CD8-positive, alpha-beta memory T cell (primary cell): ENCODE measurements at places on chromosomes 2 and 18. TPM values are rescaled to one million over a fixed set of nuclear protein-coding genes. Genes with fewer than 3 reads are reported as not detected.
A peak's percentile ranks its signal among the peaks of the same experiment; 100 is the strongest.

GRCh38 chr2:34188464-34189303, 589.6 kb upstream of the FAM98A start:
- H3K4me3 ChIP-seq, result no peak overlapping the region
- no peaks in the 10 kb centered on the region for H3K4me1 ChIP-seq
- H3K27ac ChIP-seq, result no peak overlapping the region
- DNase-seq, result no peak
- H3K36me3 ChIP-seq, result no peaks in the 10 kb centered on the region
- H3K27me3 ChIP-seq, result no peaks in the 10 kb centered on the region

DNA sequence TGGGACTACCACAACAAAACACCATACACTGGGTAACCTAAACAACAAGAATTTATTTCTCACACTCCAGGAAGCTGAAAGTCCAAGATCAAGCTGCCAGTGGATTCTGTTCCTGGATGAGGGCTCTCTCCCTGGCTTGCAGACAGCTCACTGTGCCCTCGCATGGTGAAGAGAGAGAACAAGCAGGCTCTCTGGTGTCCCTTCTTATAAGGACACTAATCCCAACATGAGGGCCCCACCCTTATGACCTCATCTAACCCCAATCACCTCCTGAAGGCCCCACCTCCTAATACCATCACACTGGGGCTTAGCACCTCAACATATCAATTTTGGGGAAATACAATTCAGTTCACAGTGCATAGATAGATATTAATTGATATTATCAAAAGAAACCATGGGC, 83.5 kb downstream of the BIN1 start:
- H3K4me3 ChIP-seq, result no peak overlapping the region
- peaks cover 2% of the 10 kb centered on the region for H3K27me3 ChIP-seq
- peaks cover 7% of the 10 kb centered on the region for H3K4me1 ChIP-seq
- H3K36me3 ChIP-seq, result no peaks in the 10 kb centered on the region

MYO7B gene
- total RNA-seq, result not detected

PPM1B gene
- 40.4 TPM for total RNA-seq

DNA sequence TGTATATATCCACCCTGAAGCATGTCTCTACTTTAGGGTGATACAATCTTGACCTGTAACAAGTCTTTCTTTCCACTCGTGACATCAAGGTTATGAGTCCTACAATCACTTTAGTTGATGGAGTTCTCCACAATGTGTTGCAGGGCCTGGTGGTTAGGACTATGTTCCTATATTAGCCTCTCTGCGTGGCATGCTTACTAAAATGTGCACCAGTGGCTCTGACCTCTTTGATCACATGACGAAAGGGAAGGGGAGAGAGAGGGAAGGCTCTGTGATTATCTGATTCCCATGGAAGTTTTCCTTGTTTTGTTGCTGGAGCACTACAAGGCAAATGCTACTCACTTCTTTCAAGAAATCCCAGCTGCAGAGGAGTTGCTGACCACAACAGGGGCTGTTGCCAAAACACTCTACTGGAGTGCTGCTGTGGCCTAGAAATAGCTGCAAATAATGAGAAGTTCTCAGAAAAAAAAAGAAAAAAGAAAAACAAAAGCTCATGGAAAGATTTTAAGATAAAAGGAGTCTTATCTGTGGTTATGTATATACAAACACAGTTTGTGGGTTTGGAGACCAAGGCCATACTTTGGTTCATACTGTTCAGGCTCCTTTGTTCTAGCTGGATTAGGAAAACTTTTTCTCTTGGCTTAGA, 272.8 kb upstream of the MMADHC start:
- no peak overlapping the region for H3K27ac ChIP-seq
- H3K27me3 ChIP-seq, result no peaks in the 10 kb centered on the region
- H3K4me3 ChIP-seq, result no peak overlapping the region
- H3K36me3 ChIP-seq, result no peaks in the 10 kb centered on the region
- DNase-seq, result no peak

DNA sequence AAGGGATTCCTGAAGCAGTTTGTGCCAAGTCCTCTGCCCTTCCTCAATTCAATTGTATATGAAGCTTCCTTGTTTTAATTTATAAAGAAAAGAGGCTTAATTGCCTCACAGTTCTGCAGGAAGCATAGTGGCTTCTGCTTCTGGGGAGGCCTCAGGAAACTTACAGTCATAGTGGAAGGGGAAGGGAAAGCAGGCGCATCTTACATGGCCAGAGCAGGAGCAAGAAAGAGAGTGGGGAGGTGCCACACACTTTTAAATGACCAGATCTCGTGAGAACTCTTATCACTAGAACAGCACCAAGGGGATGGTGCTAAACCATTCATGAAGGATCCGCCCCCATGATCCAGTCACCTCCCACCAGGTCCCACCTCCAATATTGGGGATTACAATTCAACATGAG, 114.2 kb downstream of the SGPP2 start:
- DNase-seq, result no peak
- H3K27me3 ChIP-seq, result no peaks in the 10 kb centered on the region
- H3K27ac ChIP-seq, result no peak overlapping the region
- no peaks in the 10 kb centered on the region for H3K36me3 ChIP-seq
- H3K4me1 ChIP-seq, result no peaks in the 10 kb centered on the region

FAM161A gene
- 5.6 TPM for total RNA-seq

DNA sequence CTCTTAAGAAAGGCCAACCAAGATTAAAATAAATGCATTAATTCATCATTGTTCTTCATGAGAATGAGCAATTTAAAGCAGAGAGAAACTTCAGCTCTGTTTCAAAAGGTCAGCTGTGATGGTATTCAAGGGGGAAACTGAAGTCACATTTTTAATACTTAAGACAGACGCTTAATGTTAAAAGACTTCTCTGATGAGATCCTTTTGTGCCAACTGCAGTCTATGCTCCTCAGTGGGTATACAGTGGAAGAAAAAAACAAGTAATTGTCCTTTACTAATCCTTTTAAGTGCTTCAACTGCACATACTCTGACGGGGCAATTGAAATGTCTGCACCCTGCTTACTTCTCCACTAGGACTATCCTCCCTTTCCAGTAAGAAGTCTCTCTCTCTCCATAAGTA, 309.7 kb downstream of the GULP1 start:
- no peaks in the 10 kb centered on the region for H3K4me1 ChIP-seq
- H3K27me3 ChIP-seq, result no peaks in the 10 kb centered on the region
- H3K4me3 ChIP-seq, result no peak overlapping the region
- no peak overlapping the region for H3K27ac ChIP-seq

CFC1 gene
- total RNA-seq, result not detected

DNA sequence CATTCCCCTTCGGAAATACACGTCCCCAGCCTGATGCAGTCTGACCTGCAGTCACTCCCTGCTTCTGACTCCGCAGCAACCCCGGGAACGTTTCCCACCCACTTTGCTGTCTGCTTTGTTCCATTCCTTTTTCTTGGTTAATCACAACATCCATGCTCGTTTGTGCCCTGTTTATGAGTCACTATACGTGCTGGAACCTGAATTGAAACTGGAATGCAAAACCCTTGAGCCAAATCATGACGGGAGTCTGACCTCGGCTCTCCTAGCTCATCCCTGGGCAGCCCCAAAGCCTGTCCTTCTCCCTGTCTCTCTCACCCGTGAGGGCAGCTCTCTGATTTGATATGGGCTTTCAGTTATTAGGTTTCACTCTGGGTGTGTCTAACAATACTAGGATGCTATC, 57.1 kb upstream of the RNF152 start:
- DNase-seq, result no peak
- H3K4me1 ChIP-seq, result no peaks in the 10 kb centered on the region
- no peaks in the 10 kb centered on the region for H3K27me3 ChIP-seq
- no peak overlapping the region for H3K4me3 ChIP-seq
- no peak overlapping the region for H3K27ac ChIP-seq
- H3K36me3 ChIP-seq, result no peaks in the 10 kb centered on the region

GRCh38 chr2:11419781-11420180, 46.2 kb downstream of the E2F6 start:
- no peak overlapping the region for H3K27ac ChIP-seq
- DNase-seq, result no peak
- H3K4me3 ChIP-seq, result no peak overlapping the region

DNA sequence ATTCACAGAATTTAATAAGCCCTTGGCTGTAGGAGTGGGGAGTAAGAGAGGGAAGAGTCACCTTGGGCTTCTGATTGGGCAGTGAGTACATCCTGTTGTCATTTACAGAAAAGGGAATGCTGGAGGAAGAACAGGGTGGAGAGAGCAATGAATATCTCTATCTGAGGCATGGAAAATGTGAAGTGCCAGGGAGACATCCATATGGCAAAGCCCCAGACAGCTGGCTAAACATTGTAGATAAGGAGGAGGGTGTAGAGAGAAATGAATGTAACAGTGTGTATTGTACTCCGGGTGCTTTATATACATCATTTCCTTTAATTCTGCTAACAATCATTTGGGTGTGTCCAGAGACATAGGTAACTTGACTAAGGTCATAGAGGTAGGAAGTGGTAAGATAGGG, 103.5 kb downstream of the UPP2 start:
- H3K4me1 ChIP-seq, result no peaks in the 10 kb centered on the region
- H3K36me3 ChIP-seq, result no peaks in the 10 kb centered on the region
- H3K4me3 ChIP-seq, result no peak overlapping the region
- no peak overlapping the region for H3K27ac ChIP-seq

DNA sequence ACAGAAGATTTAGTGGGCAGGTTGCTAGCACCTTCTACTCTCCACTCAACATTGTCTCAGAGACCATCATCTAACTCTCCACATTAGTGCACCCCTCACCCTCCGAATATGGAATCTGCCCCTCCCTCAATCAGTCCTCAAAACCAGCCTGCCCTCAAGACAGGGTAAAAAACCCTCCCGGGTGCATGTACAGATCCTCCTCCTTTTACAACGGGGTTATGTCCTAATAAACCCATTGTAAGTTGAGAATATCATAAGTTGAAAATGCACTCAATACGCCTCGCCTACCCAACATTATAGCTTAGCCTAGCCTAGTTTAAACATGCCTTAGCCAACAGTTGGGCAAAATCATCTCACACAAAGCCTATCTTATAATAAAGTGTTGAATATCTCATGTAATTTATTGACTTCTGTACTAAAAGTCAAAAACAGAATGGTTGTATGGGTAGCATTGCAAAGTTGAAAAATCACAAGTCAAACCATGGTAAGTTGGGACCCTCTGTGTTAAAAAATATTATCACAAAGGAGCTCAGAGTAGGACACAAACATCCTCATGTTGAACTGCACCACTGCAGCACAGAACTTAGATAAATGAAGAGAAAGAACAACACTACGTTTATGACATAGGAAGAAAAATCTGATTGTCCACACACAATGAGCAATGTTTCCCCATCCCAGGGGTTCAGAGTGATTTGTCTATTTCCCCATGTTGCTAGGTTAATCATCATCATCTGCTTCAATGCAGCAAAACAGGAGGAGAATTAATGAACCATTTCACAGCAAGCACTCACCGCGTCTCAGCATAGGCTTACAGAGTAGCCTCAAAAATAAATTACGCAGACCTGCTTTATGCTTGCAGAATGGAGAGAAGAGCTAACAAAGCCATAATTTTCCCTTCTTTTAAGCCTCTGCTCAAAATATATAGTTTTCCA, 184.1 kb upstream of the ARL4C start:
- no peaks in the 10 kb centered on the region for H3K36me3 ChIP-seq
- DNase-seq, result no peak
- no peaks in the 10 kb centered on the region for H3K27me3 ChIP-seq
- H3K4me3 ChIP-seq, result no peak overlapping the region

GRCh38 chr2:174878537-174879147, 114.4 kb upstream of the CHRNA1 start:
- H3K4me1 ChIP-seq, result no peaks in the 10 kb centered on the region
- H3K27me3 ChIP-seq, result no peaks in the 10 kb centered on the region
- DNase-seq, result no peak
- H3K36me3 ChIP-seq, result no peaks in the 10 kb centered on the region
- H3K4me3 ChIP-seq, result no peak overlapping the region

GRCh38 chr18:46916551-46917107, 678 bp downstream of the PIAS2 start:
- H3K36me3 ChIP-seq, result no peaks in the 10 kb centered on the region
- H3K4me3 ChIP-seq, result peak overlapping the region; percentile 79
- peak overlapping the region; percentile 56 for H3K27ac ChIP-seq

EFR3B gene
- total RNA-seq, result 0.27 TPM

DNA sequence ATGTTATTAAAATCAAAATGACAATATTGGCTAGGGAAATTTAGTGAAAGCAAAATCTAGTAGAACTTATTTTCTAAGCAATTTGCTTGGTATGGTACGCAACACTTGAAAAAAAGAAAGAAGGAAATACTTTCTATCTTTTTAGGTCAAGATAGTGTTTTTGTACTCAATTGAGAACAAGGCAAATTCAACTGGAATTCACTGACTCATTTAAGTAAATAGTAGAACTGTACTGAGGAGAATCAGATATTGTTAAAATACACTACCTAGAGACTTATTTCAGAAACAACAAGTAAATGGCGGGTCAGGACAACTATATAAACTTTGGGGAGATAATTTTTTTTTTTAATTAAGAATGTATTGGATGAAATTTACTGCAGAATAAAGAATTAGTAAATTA, 18.9 kb downstream of the ZRANB3 start:
- no peak overlapping the region for H3K27ac ChIP-seq
- DNase-seq, result no peak
- H3K4me3 ChIP-seq, result no peak overlapping the region

ITPRID2 gene
- 58.4 TPM for total RNA-seq

GRCh38 chr2:230861552-230862255, 3.0 kb upstream of the ITM2C start:
- peaks cover 27% of the 10 kb centered on the region for H3K4me1 ChIP-seq
- DNase-seq, result peak; percentile 14
- no peak overlapping the region for H3K4me3 ChIP-seq
- no peaks in the 10 kb centered on the region for H3K27me3 ChIP-seq
- H3K27ac ChIP-seq, result no peak overlapping the region

ELOA2 gene
- total RNA-seq, result not detected

- no peak overlapping the region for H3K27ac ChIP-seq
- no peak for DNase-seq
- H3K4me3 ChIP-seq, result no peak overlapping the region
- H3K4me1 ChIP-seq, result no peaks in the 10 kb centered on the region
These were observed 33.0 kb downstream of the COL5A2 start for GRCh38 chr2:189146553-189146952.

- no peak for DNase-seq
- H3K4me1 ChIP-seq, result no peaks in the 10 kb centered on the region
- H3K36me3 ChIP-seq, result no peaks in the 10 kb centered on the region
- no peaks in the 10 kb centered on the region for H3K27me3 ChIP-seq
These were observed 310.3 kb downstream of the GULP1 start for GRCh38 chr2:188601927-188602326.

UGT1A4 gene
- total RNA-seq, result not detected

GRCh38 chr2:11757101-11757500, 10.7 kb downstream of the LPIN1 start:
- H3K27ac ChIP-seq, result no peak overlapping the region
- no peak overlapping the region for H3K4me3 ChIP-seq
- H3K36me3 ChIP-seq, result no peaks in the 10 kb centered on the region
- H3K27me3 ChIP-seq, result no peaks in the 10 kb centered on the region

DNA sequence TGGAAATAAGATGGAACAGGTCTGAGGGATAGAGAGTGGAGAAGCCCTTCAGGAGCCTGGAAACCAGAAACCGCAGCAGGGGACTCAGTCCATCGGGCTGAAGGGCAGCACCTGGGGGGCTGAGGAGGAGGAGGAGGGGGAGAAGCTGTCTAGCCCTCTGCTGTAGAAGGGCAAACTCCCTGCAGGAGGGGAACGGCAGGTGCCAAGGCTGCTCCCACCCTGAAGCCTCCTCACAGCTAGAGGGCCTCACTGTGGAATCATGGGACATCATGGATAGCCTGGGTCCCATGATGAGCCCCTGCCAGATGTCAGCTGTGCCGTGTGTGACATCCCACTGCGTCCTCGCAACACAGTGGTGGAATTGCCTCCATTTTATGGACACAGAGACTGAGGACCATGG, 435 bp downstream of the MYO7B start:
- H3K36me3 ChIP-seq, result no peaks in the 10 kb centered on the region
- H3K4me3 ChIP-seq, result no peak overlapping the region
- H3K4me1 ChIP-seq, result no peaks in the 10 kb centered on the region
- H3K27ac ChIP-seq, result no peak overlapping the region
- no peaks in the 10 kb centered on the region for H3K27me3 ChIP-seq

PFN4 gene
- total RNA-seq, result not detected
